Endodermal cell (in vitro differentiated cells): ENCODE measurements at places on chromosomes 6 and 20.
A peak's percentile ranks its signal among the peaks of the same experiment; 100 is the strongest.

DNA sequence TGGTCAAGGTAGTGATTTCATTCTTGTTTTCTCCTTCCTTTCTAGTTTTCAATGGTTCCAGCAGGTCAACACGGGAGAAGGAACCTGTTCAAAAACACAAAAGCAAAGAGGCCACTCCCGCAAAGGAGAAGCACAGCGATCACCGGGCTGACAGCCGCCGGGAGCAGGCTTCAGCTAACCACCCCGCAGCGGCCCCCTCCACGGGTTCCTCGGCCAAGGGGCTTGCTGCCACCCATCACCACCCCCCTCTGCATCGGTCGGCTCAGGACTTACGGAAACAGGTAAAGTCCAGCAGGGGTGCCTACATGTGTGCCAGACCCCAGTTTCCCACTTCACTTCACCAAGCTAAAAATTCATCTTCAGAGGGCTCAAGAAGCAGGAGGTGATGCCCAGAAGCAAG lies 175.6 kb downstream of the DTNBP1 start:
- DNase-seq = peak; percentile 44

- DNase-seq = peak; percentile 81
These were observed 121.4 kb downstream of the REV3L start for GRCh38 chr6:111361648-111362047.

- peak; percentile 80 for DNase-seq
These were observed 6.0 kb upstream of the TRIM26 start for GRCh38 chr6:30219244-30219643.

DNA sequence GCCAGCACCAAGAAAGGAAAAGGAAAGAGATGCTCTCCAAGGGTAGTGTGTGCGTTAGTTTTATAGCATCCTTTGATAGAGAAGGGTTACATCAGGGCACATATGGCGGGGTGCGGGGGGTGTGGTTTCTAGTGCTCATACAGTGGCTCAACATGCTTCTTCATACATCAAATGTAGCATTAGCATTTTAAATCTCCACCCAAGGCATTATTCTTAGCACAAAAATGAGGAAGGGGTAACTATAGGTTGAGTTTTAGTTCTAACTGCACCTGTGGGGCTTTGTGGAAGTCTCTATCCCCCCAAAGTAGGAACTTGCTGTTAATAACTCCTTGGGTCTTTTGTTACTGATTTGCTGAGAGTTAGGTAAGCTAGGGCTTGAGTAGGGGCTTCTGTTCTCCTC lies 89.3 kb downstream of the CEP57L1 start:
- no peak for DNase-seq

DNA sequence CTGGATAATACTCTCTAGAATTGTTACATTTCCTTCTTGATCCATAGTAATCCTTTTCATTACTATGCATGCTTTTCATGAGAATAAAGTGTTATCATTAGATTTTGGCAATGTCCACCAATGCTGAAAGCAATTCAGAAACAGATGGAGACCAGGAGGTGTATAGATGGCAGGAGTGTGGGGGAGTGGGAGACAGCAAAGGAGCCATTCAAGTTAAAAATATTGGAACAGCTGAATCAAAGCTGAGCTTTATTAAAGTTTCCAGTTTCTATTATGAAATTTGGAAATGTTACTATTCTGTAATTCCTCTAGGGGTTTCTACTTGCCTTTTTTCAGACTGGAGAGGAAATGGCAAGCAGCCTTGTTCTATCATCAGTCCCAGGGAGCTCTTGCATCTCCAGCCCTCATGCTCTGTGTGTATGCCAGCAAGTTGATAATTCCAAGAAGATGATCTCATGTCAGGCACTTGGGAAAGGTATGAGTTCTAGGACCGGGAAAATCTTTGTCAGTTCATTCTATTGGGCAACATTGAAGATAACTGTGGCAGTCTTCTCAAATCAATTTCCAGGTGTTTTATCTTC lies 228.0 kb downstream of the CD109 start:
- no peak for DNase-seq

- DNase-seq = peak; percentile 72
These were observed 23.7 kb downstream of the PEX7 start for GRCh38 chr6:136846046-136846445.

GRCh38 chr6:41072836-41073202 lies at the start of gene NFYA:
TSS of gene NFYA (plus strand) at chr6:41072974. CDS start at chr6:41079090, 6,116 bp downstream.
- DNase-seq = no peak

DNA sequence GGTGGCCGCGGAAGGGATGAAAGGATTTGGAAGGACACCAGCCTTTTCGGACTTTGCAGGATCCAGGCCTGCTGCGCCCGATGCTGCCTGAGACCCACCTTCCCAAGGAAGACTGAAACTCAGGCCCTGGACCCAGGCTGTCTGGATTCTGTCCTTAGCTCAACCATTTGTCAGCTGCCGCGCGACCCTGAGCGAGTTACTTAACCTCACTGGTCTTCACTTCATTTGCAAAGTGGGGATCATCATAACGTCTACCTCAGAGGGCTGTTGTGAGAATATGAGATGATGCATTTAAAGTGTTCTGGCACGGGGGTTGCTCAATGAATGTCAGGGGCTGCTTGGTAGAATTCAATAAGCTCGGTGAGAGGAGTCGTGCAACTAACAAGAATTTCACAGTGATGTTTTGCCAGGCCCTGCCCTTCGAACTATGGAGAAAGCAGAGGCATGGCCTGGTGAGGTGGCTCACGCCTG lies 104.2 kb upstream of the PRDM1 start:
- no peak for DNase-seq

DNA sequence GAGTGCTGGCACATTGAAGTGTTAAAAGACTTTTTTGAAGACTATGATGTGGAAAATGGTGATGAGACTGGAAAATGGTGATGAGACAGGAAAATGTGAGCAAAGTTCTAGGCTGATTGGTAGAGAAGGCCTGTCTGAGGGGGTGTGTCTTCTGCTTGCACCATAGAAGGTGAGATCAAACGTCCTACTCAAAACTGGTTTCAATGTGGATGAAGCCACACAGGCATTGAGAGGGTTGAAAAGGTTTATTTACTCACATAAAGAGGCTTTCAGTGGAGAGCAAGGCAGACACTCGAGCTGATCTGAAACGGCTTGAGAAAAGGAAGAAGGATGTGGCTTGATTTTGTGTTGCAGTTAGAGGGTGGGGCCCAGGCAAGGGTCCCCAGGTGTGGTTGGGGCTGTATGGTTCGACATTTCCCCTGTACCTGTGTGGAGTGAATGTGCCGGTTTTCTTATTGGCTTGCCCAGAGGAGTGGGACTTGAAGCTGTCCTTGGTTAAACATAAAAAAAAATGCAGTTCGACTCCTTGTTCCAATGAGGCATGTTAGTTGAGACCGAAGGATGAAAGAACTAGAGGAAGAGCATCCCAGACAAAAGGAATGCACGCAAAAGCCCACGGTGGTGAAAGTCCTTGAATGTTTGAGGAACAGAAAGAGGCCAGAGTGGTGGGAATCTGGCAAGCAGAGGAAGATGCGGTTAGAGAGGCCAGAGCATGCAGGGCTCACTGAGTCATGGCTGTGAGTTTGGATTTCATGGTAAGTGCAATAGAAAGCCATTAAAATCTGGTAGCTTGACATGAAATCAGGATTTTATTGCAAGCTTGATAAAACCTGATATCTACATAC lies 172.3 kb downstream of the EPM2A start:
- no peak for DNase-seq

DNA sequence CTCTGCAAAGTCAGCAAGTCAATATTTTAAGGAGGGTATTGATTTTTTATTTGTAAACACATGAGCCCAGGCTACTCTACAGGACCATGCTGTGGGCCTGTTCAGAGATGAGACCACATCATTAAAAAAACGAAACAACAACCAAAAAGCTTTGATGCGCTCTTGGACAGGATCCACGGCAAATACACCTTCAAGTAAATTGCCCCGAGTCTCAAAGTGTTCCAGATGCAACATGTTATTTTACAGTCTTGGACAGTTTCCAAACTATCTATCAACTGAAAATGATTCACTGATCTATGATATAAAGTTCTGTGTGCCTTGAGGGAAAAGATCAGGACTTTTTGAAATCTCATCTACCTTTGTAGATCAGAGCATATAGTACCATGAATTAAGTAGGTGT lies 25.8 kb upstream of the CARMIL1 start:
- no peak for DNase-seq

- no peak for DNase-seq
These were observed 683.6 kb downstream of the BCKDHB start for GRCh38 chr6:80789912-80790570.

GRCh38 chr6:2197177-2197671 lies 48.2 kb downstream of the GMDS start:
- DNase-seq = no peak

- DNase-seq = peak; percentile 75
These were observed 40.8 kb downstream of the KCNK17 start for GRCh38 chr6:39273406-39273821.

DNA sequence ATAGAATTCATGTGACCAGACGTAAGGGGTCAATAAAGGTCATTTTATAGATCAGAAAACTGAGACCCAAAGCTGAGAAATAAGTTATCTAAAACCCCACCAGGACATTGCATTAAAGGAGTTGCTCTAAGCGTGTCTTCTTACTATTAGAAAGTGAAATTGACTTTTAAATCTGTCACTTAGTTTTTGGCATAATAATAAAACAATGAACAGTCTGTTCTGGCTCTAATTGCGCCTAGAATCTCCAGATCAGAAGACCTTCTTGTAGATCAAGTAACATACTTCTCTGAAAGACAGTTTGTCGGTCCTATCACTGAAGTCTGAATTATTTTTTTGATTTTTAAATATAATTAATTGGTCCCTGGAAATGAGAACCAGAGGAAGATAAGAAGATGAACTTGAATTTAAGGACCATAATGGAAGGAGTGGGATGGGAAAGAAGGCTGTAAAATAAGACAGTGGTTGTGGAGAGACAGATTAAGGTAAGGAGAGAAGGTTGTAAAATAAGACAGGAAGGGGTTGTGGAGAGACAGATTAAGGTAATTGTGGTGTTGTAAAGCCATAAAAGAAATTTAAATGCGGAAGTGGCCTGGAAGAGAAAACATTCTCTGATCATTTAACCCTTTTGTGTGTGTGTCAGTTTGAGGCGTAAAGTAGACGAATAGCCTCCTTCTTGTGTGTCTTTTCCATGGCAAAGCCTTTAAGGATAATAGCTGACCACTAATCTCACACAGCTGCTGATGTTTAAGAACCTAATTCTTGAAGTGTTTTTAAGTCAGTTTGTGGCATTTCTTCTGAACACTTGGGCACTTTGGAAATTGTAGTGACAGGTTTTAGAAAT lies 20.1 kb downstream of the TOP1 start:
- DNase-seq = no peak

DNA sequence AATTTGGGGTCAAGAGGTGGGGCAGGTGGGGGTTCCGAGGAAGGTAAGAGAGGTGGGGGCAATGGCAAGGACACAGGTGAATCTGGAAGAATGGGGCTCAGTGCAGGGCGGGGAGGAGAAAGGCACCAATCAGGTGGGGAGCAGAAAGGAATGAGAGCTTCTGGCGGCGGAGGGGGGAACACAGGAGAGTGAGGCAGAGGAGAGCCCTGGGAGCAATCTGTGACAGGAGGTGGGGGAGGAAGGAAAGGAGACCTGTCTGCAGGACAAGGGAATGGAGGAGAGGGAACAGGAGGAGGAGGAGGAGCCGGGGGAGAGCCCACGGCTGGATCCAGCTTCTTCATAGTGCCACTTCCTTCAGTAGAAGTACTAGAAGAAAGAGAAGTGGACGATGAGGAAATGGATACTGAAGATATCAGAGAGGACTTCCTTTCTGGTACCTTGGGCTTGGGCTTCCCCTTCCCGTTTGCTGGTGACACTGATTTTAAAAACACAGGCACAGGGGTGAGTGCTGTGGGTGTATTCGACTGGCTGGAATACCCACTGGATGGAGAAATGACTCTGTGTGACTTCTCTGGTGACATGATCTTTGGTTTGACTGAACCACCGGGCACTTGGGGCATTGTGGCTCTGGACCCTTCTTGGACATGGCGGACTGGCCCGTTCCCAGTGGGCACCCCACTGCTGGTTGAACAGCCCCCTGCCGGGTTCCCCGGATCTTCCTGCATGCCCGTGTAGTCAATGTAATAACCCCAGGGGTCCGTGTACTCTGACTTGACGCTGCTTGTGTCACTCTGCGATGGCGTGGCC lies 27.4 kb downstream of the HEBP2 start:
- DNase-seq = no peak

- peak; percentile 69 for DNase-seq
These were observed at the start of gene GID8 for GRCh38 chr20:62938105-62938888. TSS of gene GID8 (plus strand) at chr20:62938147. CDS start at chr20:62941503, 3,356 bp downstream.

GRCh38 chr6:160331204-160331603 lies 17.0 kb upstream of the SLC22A3 start:
- no peak for DNase-seq

DNA sequence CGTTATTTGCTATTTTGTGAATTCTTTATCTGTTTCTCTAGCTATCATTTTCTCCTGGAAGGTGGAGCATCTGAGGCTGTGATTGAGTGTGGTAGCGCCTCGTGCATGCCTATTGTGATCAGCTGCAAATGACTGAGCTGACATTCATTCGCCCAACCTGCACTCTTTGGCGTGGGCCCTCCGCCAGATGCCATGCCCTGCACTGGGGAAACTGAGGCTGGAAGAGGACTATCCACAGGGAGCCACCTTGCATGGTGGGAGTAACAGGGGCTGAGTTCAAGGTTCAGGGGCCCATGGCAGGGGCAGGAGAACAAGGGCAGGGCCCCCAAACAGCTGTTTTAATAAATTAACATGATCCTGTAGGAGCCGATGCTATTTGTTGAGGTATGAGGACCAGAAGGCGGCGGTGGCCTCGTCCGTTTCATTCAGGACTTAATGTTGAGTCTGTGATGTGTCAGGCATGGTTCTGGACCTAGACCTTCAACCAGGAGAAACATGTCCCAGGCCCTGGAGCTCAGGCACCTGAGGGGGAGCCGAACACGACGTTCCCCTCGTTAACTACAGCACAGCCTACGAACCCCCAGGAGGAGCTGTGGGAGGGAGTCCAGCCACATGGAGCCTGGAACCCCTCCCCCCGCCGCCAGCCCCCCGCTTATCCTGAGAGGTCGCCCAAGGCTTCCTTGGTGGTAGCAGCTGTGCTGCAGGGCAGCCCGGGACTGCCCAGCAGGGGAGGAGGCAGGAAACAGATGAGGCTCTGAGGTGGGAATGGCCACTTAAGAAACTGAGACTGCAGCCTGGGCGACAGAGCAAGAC lies 242.9 kb downstream of the CDH4 start:
- peak; percentile 49 for DNase-seq

DNA sequence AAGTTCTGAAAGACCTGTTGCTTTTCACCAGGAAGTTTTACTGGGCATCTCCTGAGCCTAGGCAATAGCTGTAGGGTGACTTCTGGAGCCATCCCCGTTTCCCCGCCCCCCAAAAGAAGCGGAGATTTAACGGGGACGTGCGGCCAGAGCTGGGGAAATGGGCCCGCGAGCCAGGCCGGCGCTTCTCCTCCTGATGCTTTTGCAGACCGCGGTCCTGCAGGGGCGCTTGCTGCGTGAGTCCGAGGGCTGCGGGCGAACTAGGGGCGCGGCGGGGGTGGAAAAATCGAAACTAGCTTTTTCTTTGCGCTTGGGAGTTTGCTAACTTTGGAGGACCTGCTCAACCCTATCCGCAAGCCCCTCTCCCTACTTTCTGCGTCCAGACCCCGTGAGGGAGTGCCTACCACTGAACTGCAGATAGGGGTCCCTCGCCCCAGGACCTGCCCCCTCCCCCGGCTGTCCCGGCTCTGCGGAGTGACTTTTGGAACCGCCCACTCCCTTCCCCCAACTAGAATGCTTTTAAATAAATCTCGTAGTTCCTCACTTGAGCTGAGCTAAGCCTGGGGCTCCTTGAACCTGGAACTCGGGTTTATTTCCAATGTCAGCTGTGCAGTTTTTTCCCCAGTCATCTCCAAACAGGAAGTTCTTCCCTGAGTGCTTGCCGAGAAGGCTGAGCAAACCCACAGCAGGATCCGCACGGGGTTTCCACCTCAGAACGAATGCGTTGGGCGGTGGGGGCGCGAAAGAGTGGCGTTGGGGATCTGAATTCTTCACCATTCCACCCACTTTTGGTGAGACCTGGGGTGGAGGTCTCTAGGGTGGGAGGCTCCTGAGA lies at the start of gene HFE:
HFE (plus strand) TSS at position 146 of the 832 bp plus-strand sequence; CDS start at position 158, 12 bp downstream.
- DNase-seq = peak; percentile 78
